Type B pancreatic cell (in vitro differentiated cells): ENCODE measurements at places on chromosomes 6 and 20. TPM values are rescaled to one million over a fixed set of nuclear protein-coding genes. Genes with fewer than 3 reads are reported as not detected.

DNA sequence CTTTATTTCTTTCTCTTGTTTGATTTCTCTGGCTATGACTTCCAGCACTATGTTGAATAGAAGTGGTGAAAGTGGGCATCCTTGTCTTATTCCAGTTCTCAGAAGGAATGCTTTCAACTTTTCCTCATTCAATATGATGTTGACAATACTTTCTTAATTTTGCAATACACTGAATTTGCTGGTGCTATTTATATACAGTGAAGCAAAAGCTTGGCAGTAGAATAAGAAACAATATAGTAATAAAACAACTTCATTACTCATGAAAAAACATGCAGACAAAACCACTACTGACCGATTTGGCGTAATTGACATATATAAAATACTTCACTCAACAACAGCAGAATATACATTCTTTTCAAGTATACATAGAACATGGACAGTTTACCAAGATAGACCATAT lies 96.4 kb downstream of the CFAP61 start:
- no peak for DNase-seq
- no peaks in the 10 kb centered on the region for H3K36me3 ChIP-seq
- no peak overlapping the region for H3K27ac ChIP-seq
- no peaks in the 10 kb centered on the region for H3K27me3 ChIP-seq

BMP2 gene
- 12.8 and 17.9 TPM in 2 replicates for total RNA-seq

GRCh38 chr6:151690303-151690702 lies 117.2 kb upstream of the ESR1 start:
- no peak overlapping the region for H3K4me3 ChIP-seq
- H3K36me3 ChIP-seq = no peaks in the 10 kb centered on the region
- DNase-seq = no peak
- no peaks in the 10 kb centered on the region for H3K27me3 ChIP-seq

TRDN gene
- 0.34 and 1.3 TPM in 2 replicates for total RNA-seq

TBXT gene
- 0.85 and 2.0 TPM in 2 replicates for total RNA-seq

GRCh38 chr6:21666201-21666691 lies 72.7 kb downstream of the SOX4 start:
- DNase-seq = no peak
- H3K27ac ChIP-seq = peak overlapping the region; percentile 81
- peaks cover 12% of the 10 kb centered on the region for H3K36me3 ChIP-seq
- peak overlapping the region; percentile 95 for H3K4me3 ChIP-seq
- H3K4me1 ChIP-seq = peaks cover 41% of the 10 kb centered on the region

GRCh38 chr6:105210932-105211531 lies 31.2 kb upstream of the POPDC3 start:
- no peaks in the 10 kb centered on the region for H3K36me3 ChIP-seq
- H3K4me1 ChIP-seq = peaks cover 40% of the 10 kb centered on the region
- DNase-seq = no peak
- H3K27ac ChIP-seq = no peak overlapping the region
- H3K4me3 ChIP-seq = no peak overlapping the region
- H3K27me3 ChIP-seq = peaks cover 4% of the 10 kb centered on the region

DNA sequence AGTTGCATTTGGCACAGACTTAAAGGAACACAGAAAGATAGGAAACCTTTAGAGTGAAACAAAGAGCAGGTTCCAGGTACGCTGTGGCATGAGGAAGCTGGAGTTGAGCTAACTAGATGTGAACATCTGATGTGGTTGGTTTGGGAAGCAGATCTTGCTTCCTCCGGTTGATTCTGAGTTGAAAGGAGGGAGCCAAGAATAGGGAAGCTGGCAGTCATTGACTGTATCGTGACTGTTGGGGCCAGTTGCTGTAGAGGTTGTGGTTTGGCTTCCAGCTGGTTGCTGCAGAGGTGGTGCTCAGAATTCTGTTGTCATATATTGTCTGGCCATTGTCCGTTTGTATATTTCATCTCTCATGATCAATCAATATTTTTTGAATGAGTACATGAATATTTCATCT lies 325.9 kb downstream of the PLCB1 start:
- DNase-seq = no peak
- H3K4me3 ChIP-seq = no peak overlapping the region
- H3K36me3 ChIP-seq = no peaks in the 10 kb centered on the region
- H3K27me3 ChIP-seq = no peaks in the 10 kb centered on the region
- H3K4me1 ChIP-seq = no peaks in the 10 kb centered on the region

BACH2 gene
- total RNA-seq = 8.5 and 33.5 TPM in 2 replicates

KCNK17 gene
- total RNA-seq = 9.9 and 18.6 TPM in 2 replicates

ELOVL2 gene
- total RNA-seq = 2.2 and 3.8 TPM in 2 replicates

DNA sequence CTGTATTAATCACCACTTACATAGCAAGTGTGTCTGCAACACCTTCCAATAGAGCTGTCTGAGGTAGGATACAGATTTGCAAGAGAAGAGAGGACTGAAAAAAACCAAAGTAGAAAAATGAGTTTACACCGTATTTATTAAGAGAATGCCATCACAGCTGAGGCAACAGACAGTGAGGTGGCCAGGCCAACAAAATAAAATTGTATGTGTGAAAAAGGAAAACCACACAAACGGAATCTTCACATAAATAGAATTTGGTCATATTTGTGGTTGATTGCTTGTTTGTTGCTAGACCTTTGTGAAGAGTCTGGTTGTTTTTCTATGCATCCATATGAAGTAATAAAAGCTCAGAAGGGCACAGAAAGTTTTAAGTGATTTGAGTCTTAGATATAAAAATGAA lies 157.8 kb upstream of the TSHZ2 start:
- H3K36me3 ChIP-seq = no peaks in the 10 kb centered on the region
- DNase-seq = no peak
- H3K27me3 ChIP-seq = peaks cover 12% of the 10 kb centered on the region
- peaks cover 13% of the 10 kb centered on the region for H3K4me1 ChIP-seq
- H3K27ac ChIP-seq = no peak overlapping the region

GRCh38 chr20:41900201-41900691 lies 282.1 kb upstream of the CHD6 start:
- no peak for DNase-seq
- H3K27ac ChIP-seq = no peak overlapping the region
- H3K4me1 ChIP-seq = no peaks in the 10 kb centered on the region
- H3K4me3 ChIP-seq = no peak overlapping the region
- H3K27me3 ChIP-seq = peaks cover 36% of the 10 kb centered on the region

DNA sequence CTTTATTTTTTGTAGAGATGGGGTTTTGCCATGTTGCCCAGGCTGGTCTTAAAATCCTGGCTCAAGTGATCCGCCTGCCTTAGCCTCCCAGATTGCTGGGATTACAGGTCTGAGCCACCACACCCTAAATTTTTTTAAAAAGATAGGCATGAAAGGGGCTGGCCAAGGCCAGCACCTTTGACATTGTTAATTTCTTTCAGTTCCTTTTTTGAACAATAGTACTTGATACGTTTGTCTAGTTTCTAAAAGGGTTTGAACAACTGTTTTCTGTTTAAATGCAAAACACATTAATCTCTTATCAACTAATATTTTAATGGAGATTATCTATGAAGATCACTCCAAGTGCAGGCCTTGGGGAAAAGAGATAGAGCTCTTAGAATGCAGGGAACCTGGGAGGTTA lies 37.6 kb upstream of the PTPRK start:
- H3K36me3 ChIP-seq = no peaks in the 10 kb centered on the region
- H3K27ac ChIP-seq = no peak overlapping the region
- DNase-seq = no peak
- no peaks in the 10 kb centered on the region for H3K27me3 ChIP-seq
- H3K4me1 ChIP-seq = no peaks in the 10 kb centered on the region

- no peak overlapping the region for H3K4me3 ChIP-seq
- H3K36me3 ChIP-seq = no peaks in the 10 kb centered on the region
- no peak for DNase-seq
- H3K27me3 ChIP-seq = peaks cover 14% of the 10 kb centered on the region
Measured at GRCh38 chr6:39169448-39170344, 54.7 kb upstream of the SAYSD1 start.

- no peak overlapping the region for H3K4me3 ChIP-seq
- peaks cover 3% of the 10 kb centered on the region for H3K36me3 ChIP-seq
- no peak overlapping the region for H3K27ac ChIP-seq
- H3K4me1 ChIP-seq = peaks cover 12% of the 10 kb centered on the region
- DNase-seq = peak; percentile 54
- H3K27me3 ChIP-seq = peaks cover 9% of the 10 kb centered on the region
Measured at GRCh38 chr6:167731731-167732422, 94.8 kb upstream of the AFDN start.

GRCh38 chr6:168096271-168096764 lies 17.3 kb upstream of the FRMD1 start:
- no peaks in the 10 kb centered on the region for H3K36me3 ChIP-seq
- DNase-seq = no peak
- no peaks in the 10 kb centered on the region for H3K27me3 ChIP-seq
- H3K4me1 ChIP-seq = peaks cover 18% of the 10 kb centered on the region
- no peak overlapping the region for H3K4me3 ChIP-seq
- no peak overlapping the region for H3K27ac ChIP-seq

DNA sequence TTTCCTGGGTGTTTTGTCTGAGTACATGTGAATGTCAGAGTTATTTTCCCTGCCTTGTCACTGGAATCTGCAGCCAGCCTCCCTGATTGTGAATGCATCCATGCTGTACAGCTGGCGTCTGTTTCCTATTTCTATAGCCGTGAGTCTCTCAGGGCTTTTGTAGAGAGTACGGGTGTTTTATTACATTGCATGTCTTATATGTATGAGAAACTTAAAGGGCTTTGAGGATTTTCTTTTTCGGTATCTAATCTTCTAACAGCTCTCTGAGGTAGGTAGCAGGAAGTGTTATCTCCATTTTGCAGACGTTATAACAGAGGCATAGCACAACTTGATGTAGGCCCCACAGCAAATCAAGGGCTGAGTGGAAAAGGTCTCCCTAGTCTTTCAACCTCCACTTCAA lies 272.9 kb downstream of the PRL start:
- H3K27me3 ChIP-seq = no peaks in the 10 kb centered on the region
- H3K4me3 ChIP-seq = no peak overlapping the region
- H3K27ac ChIP-seq = no peak overlapping the region
- DNase-seq = no peak
- H3K4me1 ChIP-seq = peaks cover 35% of the 10 kb centered on the region

SMLR1 gene
- 0.53 and 1.3 TPM in 2 replicates for total RNA-seq

DNA sequence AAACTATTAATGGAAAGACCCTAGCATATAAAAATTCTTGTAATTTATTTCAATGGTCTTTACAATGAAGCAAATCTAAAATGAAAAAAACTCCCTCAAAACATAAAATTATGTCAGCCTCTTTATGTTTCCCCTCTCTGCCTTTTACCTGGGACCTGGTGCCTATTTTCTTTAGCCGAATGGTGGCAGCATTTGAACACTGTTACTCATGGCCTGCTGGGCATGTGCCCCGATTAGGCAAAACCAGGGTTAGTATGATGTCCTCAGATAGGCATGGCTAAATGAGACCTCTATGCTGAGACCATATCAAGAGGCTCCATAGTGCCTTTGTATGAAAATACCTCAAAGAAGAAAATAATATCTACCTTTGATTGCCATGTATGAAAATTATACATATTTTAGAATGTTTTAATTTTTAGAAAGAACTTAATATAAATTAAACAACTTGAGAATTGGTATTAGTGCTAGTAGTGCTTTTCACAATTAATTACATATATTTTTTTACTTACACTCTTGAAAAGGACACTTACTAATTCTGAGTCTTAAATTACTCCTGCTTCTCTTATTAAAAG lies 22.5 kb upstream of the C6orf58 start:
- no peaks in the 10 kb centered on the region for H3K4me1 ChIP-seq
- DNase-seq = no peak
- no peaks in the 10 kb centered on the region for H3K27me3 ChIP-seq
- H3K4me3 ChIP-seq = no peak overlapping the region

DNA sequence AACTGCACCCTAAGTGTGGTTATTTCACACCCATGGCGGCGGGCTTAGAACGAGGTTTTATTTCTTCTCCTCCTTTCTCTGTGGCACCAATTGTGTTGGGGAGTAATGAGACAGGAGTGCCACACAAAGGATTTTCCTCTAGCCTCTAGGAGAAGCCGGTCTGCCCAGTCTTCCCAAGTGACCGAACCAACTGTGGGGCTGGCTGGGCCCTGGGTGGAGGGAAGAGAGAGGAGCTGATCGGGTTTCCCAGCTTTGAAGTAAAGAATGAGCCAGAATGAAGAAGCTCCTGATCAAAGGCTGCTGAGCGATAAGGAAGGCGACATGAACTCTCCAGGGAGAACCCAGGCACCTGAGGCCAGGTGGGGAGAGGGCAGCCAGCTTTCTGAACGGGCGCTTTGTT lies 616.0 kb upstream of the BTBD3 start:
- H3K4me1 ChIP-seq = peaks cover 4% of the 10 kb centered on the region
- H3K27ac ChIP-seq = no peak overlapping the region
- no peaks in the 10 kb centered on the region for H3K36me3 ChIP-seq
- DNase-seq = no peak

DNA sequence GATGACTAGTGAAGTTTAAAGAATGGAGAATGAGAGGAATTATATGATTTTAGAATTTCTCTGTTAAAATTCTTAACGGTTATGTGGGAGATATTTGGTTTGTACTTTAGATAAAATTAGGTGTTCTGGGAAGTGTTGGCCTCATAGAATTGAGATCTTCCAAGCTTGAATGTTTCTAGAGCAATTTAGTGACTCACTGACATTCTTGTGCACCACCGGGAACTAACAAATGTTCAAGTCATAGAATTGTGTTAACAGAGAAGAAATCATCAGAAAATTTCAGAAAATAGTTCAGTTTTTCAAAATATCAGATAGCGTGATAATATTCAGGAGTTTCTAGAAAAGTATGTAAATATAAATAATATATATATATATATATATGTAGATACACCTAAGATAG lies 67.9 kb upstream of the BMP5 start:
- H3K4me3 ChIP-seq = no peak overlapping the region
- no peak overlapping the region for H3K27ac ChIP-seq
- no peaks in the 10 kb centered on the region for H3K27me3 ChIP-seq
- no peak for DNase-seq

DNA sequence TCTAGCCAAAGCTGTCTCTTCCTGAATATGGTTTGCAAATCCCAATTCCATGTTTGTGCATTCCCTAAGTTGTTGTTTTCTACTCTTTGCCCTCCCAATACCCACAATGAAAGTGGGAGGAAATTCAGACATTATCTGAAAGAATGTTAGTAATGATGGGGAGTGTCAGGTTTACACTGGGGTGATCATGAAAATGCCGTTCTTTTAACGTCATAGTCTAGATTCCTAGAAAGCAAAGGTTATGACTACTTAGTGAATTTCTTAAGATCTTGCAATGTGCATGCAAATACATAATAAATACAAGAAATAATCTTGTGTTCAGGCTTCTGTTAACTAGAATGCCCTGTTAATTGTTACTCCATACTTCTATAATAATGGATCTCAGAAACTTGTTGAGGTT lies 101.0 kb downstream of the LCA5 start:
- H3K36me3 ChIP-seq = no peaks in the 10 kb centered on the region
- H3K4me1 ChIP-seq = peaks cover 18% of the 10 kb centered on the region
- H3K27ac ChIP-seq = no peak overlapping the region
- no peaks in the 10 kb centered on the region for H3K27me3 ChIP-seq
- H3K4me3 ChIP-seq = no peak overlapping the region

ZC2HC1B gene
- total RNA-seq = 0.34 TPM in 1 of 2 replicates, not detected in the other
